Stimulated activated CD4-positive, alpha-beta T cell treated with anti-CD3 and anti-CD28 coated beads, Interleukin-12 subunit alpha, Interleukin-12 subunit beta, amount 100 ng/mL, for 24 hours (primary cell): ENCODE measurements at places on chromosomes 7 and 10.

DNA sequence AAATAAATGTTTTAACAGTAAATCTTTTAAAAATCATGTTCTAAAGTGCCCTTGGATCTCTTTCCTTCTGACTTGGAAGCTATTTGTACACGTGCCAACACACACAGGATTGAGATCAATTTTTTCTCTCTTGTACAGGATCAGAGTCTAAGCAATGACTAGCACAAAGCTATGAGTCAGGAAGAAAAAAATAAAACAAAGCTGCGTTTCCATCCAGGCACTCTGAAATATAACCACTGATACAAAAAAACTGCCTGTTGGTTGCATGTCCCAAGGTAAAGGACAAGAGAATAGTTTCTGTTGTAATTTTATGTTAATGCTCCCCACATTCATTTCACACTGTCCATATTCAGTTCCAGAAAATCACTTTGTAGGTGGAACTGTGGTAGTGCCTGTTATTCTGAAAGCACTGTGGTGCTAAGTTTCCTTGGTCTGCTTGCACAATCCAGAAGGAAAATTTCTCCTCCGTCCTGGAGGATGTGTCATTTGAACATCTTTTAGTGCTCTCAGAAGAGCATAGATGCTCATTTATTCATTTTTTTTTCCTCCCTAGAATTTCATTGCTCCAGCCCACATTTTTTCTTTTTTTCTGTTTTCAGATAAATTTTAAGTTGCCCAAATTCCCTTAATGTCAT is 113.4 kb downstream of the PLXDC2 start:
- DNase-seq = no peak

- no peak for DNase-seq
Observed at GRCh38 chr10:87896216-87896615, 32.8 kb downstream of the PTEN start.

DNA sequence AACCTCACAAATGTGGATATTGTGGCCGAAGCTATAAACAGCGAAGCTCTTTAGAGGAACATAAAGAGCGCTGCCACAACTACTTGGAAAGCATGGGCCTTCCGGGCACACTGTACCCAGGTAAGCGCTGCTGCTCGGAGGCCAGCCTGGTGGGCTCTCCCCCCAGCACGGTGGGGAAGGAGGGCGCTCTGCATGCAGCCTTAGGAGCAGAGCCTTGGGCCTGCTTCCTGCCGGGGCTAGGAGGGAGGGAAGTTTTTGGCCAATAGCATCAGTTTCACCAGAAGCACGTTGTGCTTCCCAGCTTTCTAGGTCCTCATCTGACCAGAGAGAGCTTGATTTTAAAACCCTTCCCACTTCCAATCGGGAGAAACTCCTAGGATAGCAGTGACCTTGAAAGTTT is 62.8 kb downstream of the FIGNL1 start:
- DNase-seq = no peak

DNA sequence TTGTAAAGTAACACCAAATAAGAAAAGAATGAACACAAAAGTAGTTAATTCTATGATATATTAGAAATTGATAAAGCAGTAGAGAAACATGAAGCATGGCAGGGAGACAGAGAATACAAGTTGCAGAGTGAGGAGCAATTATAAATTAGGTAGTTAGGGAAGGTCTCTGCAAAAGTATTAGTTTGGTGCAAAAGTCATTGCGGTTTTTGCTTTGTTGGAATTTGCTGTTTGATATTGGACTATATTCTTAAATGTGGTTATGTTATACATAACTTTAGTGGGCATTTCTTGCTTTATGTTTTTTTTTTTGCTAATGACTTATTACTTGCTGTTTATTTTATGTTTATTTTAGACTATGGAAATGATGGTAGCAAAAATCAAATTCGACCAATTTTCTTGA is 402.2 kb downstream of the SFMBT2 start:
- no peak for DNase-seq

GRCh38 chr7:16961641-16962040 is 79.9 kb upstream of the AGR3 start:
- DNase-seq = no peak

- DNase-seq = no peak
Observed at GRCh38 chr10:129962872-129963640, 1.0 kb downstream of the EBF3 start.

- DNase-seq = no peak
Observed at GRCh38 chr10:50501478-50501877, 122.3 kb downstream of the SGMS1 start.

GRCh38 chr10:118870467-118871243 is 115.9 kb upstream of the CACUL1 start:
- no peak for DNase-seq

- DNase-seq = no peak
Observed at GRCh38 chr10:74786126-74786525, 40.3 kb upstream of the KAT6B start.

DNA sequence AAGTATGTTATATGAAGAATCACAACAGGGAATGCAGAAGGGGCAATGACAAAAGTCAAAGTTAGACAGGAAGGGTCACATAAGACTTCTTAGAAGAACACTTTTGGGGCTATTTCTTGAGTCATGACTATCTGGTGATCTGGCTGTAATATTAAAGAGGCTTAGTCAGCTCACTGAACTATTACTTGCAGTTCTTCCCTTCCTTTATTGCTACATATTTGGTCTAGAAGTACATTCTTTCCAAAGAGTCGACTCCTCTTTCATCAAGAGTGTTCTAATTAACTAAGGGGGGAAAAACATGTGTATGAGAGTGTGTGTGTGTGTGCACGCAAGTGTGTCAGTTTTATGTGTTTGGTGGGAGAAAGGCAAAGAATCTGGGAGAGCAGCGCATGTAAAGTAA is 247.3 kb upstream of the LRRTM3 start:
- DNase-seq = no peak

GRCh38 chr7:55546814-55547213 is 25.5 kb downstream of the VOPP1 start:
- DNase-seq = no peak

- no peak for DNase-seq
Observed at GRCh38 chr7:102404005-102404861, 8.1 kb downstream of the PRKRIP1 start.
